ENCODE measurements at places on chromosomes 12 and 14. TPM values are rescaled to one million over a fixed set of nuclear protein-coding genes. Genes with fewer than 3 reads are reported as not detected.

DNA sequence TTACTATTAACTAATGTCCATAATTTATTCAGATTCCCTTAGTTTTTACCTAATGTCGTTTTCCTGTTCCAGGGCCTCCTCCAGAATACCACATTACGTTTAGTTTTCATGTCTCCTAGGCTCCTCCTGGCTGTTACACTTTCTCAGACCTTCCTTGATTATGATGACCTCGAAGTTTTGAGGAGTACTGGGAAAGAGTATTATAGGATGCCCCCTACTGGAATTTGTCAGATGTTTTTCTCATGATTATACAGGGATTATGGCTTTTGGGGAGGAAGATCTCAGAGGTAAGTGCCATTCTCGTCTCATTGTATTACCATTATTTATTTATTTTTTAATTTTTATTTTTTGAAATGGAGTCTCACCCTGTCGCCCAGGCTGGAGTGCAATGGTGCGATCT, 17.7 kb upstream of the C1S start:
- no peak overlapping the region for H3K4me3 ChIP-seq
- DNase-seq, result peak; percentile 13
- H3K27ac ChIP-seq, result no peak overlapping the region
- H3K4me1 ChIP-seq, result peaks cover 11% of the 10 kb centered on the region
- no peaks in the 10 kb centered on the region for H3K27me3 ChIP-seq
- no peaks in the 10 kb centered on the region for H3K36me3 ChIP-seq

GRCh38 chr14:71654810-71655209, 277.4 kb upstream of the RGS6 start:
- peaks cover 76% of the 10 kb centered on the region for H3K36me3 ChIP-seq
- no peak overlapping the region for H3K27ac ChIP-seq
- no peaks in the 10 kb centered on the region for H3K27me3 ChIP-seq

Gene PPP4R4
- polyA plus RNA-seq, result 0.08 TPM

DNA sequence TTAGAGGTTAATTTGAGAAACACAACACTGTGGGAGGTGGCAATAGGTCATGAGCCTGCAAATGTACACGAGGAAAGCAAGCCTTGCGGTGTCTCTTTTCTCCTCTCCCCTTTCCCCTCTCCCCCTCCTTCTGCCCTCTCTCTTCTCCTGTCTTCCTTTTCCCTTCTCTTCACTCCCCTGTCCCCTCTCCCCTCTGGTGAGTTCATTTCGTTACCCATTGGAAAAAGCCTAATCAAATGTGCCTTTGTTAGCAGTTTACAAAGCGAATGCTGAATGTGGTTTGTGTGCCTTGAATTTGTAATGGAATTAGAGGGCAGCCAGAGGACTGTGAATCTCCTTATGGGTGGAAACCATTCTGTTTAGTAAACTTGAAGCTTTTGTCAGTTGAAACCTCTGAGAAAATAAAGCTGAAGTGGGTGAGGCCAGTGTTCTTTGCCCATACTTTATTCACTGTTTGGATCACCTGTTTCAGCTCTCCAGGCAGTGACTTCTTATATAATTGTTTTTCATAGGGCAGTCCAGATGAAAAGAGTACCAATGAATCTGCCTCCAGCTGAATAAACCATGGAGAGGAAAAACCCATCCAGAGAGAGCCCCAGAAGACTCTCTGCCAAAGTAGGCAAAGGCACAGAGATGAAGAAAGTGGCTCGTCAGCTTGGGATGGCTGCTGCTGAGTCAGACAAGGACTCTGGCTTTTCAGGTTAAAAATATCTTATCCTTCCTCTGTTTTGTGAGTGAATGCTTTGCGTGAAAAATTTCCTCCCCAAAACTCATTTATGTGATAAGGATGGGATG, 7.3 kb downstream of the CIPC start:
- H3K27ac ChIP-seq, result no peak overlapping the region
- H3K27me3 ChIP-seq, result no peaks in the 10 kb centered on the region
- H3K4me1 ChIP-seq, result no peaks in the 10 kb centered on the region
- no peak for DNase-seq

- H3K36me3 ChIP-seq, result no peaks in the 10 kb centered on the region
- H3K27ac ChIP-seq, result no peak overlapping the region
- DNase-seq, result no peak
- no peaks in the 10 kb centered on the region for H3K4me1 ChIP-seq
- no peaks in the 10 kb centered on the region for H3K27me3 ChIP-seq
Observed at GRCh38 chr14:103828315-103828967, 18.9 kb downstream of the PPP1R13B start.

Gene CDKL1
- polyA plus RNA-seq, result 2.0 TPM

GRCh38 chr12:7503686-7504415, at the start of gene CD163:
Gene CD163 (minus strand): TSS chr12:7503777. CDS start chr12:7503690, 87 bp downstream.
- peaks cover 45% of the 10 kb centered on the region for H3K4me1 ChIP-seq
- peak; percentile 80 for DNase-seq
- no peak within 1 kb of the TSS for H3K27ac ChIP-seq
- peaks cover 4% of the 10 kb centered on the region for H3K36me3 ChIP-seq

- DNase-seq, result no peak
- H3K27ac ChIP-seq, result peak overlapping the region; percentile 95
- H3K4me3 ChIP-seq, result no peak overlapping the region
- H3K36me3 ChIP-seq, result peaks cover 23% of the 10 kb centered on the region
- H3K4me1 ChIP-seq, result peaks cover 74% of the 10 kb centered on the region
Observed at GRCh38 chr12:6950401-6950801, 755 bp upstream of the PTPN6 start.

Gene GRIN2B
- polyA plus RNA-seq, result not detected

DNA sequence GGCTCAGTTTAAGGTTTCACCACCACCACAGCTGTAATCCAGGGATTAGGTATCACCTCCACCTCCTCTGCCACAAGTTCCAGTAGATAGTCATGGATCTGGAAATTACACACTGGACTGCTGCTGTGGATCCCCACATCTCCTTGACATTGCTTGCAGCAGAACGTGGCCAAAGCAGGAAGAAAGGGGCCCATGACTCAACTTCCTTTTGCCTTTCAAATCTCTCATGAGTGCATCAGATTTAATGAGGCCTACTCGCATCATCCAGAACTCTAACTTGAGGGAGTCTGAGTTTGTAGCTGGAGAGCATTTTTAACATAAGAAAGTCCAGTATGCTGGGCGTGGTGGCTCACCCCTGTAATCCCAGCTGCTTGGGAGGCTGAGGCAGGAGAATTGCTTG, 29.2 kb upstream of the TMED10 start:
- H3K36me3 ChIP-seq, result no peaks in the 10 kb centered on the region
- H3K4me3 ChIP-seq, result no peak overlapping the region
- DNase-seq, result peak; percentile 93
- no peaks in the 10 kb centered on the region for H3K27me3 ChIP-seq

Gene C1R
- polyA plus RNA-seq, result 0.88 TPM

GRCh38 chr12:25780771-25781170, 177.7 kb upstream of the RASSF8 start:
- H3K36me3 ChIP-seq, result no peaks in the 10 kb centered on the region
- no peaks in the 10 kb centered on the region for H3K4me1 ChIP-seq
- DNase-seq, result no peak
- no peaks in the 10 kb centered on the region for H3K27me3 ChIP-seq
- H3K27ac ChIP-seq, result no peak overlapping the region

DNA sequence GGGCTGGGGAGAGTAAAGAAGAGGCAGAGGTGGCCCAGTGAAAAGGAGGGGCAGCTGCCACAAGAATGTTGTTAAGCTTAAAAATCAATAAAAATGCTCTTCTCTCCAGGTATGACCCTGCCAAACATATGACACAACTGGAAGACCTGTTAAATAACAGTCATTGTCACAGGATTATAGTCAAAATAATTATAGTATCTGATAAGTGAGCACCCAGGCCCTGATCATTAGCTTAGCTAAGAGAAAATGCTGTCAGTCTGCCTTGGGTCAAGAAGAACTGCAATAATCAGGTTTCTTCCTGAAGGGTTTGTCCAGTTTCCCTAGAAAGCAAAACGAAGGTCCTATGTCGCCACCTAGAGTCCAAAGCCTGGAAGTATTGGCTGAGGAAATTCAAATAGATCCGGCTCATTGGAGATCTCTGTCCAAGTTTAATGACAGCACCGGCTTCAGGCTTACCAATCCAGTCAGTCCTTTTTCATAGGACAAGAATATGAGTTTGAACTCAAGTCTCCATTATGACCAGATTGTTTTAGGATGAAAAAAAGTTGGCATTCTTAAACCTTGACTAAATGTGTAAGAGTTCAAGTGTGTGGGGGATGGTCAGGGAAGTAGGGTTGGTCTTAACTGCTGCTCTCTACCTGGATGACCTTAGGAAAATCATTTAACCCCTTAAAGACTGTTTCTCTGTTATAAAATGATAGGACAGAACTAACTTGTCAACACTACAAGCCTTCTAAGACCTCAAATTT, 22.5 kb upstream of the NKX2-8 start:
- H3K27me3 ChIP-seq, result no peaks in the 10 kb centered on the region
- no peaks in the 10 kb centered on the region for H3K36me3 ChIP-seq
- no peak overlapping the region for H3K27ac ChIP-seq
- H3K4me3 ChIP-seq, result no peak overlapping the region
- no peaks in the 10 kb centered on the region for H3K4me1 ChIP-seq

Gene FAIM2
- polyA plus RNA-seq, result not detected

DNA sequence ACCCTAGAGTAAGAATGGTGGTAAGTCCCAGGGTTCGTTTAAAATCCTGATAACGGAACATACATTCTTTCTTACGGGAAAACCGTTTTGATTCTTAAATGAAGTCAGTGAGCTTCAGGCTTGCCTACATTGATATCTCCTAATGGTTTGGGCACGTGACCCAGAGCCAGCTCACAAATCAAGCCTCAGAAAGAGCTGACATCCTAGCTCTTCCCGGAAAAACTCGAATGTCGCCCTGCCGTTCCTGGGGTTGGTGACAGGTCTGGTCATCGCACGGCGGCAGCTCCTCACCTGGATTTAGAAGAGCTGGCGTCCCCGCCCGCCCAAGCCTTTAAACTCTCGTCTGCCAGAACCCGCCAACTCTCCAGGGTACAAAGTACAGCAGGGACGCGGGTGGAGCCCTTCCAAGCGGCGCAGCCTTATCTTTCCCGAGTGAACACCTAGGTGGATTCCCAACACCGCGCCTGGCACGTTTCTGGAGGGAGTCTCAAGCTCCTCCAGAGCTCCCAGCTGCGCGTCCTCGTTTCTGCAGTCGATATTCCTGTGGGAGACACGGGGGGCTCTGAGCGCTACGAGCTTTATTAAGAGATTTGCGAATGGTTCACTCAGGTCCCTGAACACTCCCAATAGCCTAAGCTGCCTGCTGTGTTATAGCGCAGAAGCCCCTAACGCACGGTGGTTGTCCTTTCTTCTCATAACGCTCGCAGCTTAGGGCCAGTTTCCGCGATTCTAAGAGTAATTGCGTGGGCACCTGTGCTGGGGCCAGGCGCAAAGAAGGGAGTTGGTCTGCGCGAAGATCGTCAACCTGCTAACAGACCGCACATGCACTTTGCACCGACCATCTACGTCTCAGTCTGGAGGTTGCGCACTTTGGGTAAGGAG, at the start of gene SSTR1:
SSTR1 (plus strand) TSS at position 169 of the 882 bp plus-strand sequence. CDS start 1,486 bp downstream, outside the sequence.
- peaks cover 24% of the 10 kb centered on the region for H3K27me3 ChIP-seq
- H3K27ac ChIP-seq, result no peak within 1 kb of the TSS
- H3K4me1 ChIP-seq, result no peaks in the 10 kb centered on the region
- no peaks in the 10 kb centered on the region for H3K36me3 ChIP-seq
- H3K4me3 ChIP-seq, result no peak within 1 kb of the TSS

DNA sequence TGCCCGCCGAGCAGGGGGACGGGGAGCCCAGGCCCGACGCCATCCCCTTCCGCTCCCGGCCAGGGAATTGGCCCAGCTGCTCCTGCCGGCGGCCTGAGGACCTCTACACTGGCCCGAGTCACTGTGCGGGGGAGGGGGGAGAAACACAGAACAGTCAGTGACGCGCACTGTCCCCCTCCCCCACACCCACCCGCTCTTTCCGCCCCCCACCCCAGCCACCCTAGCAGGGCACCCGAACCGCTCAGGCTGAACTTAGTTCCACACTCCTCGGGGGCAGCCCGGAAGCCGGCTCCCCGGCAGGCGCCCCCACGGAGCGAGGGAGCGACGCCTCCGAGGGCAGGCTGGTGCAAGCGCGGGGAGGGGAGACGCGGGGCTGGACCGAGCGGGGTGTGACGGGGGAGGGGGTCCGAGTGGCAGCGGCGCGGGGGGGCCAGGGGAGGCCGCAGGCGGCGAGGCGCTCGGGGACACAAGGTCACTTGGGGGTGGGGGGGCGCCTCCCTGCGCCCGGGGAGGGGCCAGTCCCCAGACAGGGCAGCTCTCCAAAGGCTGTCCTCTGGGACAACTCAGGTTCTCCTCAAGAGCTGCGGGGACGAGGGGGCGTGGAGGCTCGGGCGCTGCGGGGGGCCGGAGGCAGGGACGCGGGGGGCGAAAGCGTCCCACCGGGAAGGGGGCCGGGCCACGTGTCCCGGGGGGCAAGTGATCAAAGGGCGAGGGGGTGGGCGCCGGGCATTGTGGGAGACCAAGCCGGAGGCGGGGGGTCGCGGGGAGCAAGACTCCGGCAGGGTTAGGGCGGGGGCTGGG, 648 bp downstream of the CHD4 start:
- H3K4me1 ChIP-seq, result peaks cover 41% of the 10 kb centered on the region
- peaks cover 21% of the 10 kb centered on the region for H3K36me3 ChIP-seq
- peak; percentile 28 for DNase-seq
- H3K27ac ChIP-seq, result peak overlapping the region; percentile 77
- peak overlapping the region; percentile 94 for H3K4me3 ChIP-seq
- H3K27me3 ChIP-seq, result no peaks in the 10 kb centered on the region

Gene KLRD1
- 0.06 TPM for polyA plus RNA-seq

- no peaks in the 10 kb centered on the region for H3K36me3 ChIP-seq
- no peak for DNase-seq
- H3K4me3 ChIP-seq, result no peak overlapping the region
- H3K27me3 ChIP-seq, result no peaks in the 10 kb centered on the region
Observed at GRCh38 chr12:87413784-87414183, 615.4 kb downstream of the C12orf50 start.

- H3K36me3 ChIP-seq, result no peaks in the 10 kb centered on the region
- DNase-seq, result no peak
- H3K4me3 ChIP-seq, result no peak overlapping the region
- H3K27ac ChIP-seq, result no peak overlapping the region
Observed at GRCh38 chr14:30553311-30553989, 5.5 kb upstream of the G2E3 start.

DNA sequence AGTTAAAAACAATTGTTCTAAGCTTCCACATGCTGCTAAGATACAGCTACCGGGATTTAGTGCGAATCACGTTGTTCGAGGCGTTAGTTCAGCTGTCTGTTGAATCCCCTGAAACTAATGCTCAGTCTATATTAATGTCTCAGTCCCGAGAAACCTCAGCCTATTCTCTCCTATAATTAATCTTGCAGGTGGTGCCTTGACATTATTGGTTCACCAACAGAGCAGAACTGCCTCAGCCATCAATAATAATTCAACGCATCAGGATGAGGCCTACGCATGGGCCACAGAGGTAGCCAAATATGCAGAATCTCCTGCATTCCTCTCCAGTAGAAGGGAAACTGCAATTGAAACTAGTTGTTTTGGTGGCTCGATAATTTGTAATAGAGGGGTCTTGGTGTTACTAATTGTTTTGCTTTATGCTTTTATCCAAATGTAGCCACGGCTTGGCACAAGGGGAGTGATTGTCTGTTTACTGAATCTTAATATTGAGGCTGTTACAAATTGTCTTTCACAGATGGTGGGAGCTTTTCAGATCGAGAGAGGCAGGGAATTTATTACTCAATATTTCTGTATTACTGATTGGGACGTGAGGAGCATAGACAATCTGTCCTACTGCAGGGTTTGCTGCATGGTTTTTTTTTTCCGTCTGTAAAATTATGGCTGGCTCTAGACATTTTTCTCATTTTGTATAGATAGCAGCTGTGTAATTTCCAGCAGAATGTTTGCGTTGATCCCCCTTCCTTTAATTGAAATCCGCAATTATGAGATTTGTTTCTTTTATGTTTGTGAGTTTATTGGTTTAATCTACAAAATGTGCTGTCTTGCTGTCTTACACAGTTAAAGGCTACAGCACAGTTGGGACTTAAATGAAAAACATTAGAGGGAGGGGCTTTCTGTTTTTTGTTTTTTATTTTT, 1036.5 kb upstream of the NOVA1 start:
- no peak overlapping the region for H3K27ac ChIP-seq
- DNase-seq, result no peak
- no peaks in the 10 kb centered on the region for H3K27me3 ChIP-seq
- no peak overlapping the region for H3K4me3 ChIP-seq
- H3K4me1 ChIP-seq, result no peaks in the 10 kb centered on the region

Gene CNTN1
- not detected for polyA plus RNA-seq
